ENCODE measurements at places on chromosomes 11 and 22. TPM values are rescaled to one million over a fixed set of nuclear protein-coding genes. Genes with fewer than 3 reads are reported as not detected.

DNA sequence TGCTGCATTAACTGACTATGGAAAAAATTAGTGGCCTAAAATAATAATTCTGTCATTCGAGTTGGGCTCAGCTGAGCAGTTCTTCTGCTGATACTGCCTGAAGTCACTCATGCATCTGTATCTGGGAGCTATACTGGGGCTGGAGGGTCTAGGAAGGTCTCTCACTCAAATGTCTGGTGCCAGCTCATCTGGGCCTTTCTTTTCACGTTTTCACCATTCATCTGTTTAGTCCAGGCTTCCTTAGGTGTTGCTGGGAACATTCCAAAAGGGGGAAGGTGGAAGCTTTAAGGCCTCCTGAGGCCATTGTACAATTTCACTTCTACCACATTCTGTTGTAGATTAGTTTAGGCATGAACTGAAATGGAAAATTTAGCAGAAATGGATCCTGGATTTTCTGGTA is 28.0 kb downstream of the YAP1 start:
- DNase-seq: no peak

DNA sequence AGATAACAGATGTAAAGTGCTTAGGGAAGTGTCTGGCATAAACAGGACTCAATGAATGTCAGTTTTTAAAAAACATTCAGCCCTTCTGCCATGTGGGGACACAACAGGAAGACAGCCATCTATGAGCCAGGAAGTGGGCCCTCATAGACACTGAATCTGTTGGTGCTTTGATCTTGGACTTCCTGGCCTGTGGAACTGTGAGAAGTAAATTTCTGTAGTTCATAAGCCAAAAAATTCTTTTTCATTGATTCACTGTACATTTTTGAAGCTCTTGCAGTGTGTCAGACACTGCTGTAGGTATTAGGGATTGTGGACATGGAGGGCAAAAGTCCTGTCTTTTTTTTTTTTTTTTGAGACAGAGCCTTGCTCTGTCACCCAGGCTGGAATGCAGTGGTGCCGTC is 188.6 kb downstream of the HIPK3 start:
- DNase-seq: no peak

GRCh38 chr22:22825213-22825593 is 62.4 kb upstream of the IGLL5 start:
- no peak for DNase-seq

Gene MYOD1
- not detected for total RNA-seq

DNA sequence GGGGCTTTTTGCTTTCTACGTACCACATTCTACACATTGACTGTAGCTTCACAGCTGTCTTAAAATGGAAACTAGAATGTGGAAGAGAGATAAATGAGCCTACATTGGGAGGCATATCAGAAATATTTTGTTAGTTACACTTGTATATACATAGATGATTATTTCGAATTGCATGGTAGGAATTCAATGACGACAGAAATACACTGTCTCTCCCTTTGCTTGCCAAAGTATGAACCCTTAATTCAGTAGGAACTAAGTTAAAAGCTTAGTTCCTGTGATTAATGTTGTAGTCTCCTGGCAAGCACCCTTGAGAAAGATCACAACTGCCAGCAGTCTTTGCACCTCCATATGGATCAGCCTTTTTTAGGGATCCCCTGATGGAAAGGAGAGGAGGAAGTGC is 10.1 kb downstream of the C11orf87 start:
- DNase-seq: no peak

Gene CARD18
- not detected for total RNA-seq

Gene TEX54
- not detected for total RNA-seq

- DNase-seq: no peak
Measured at GRCh38 chr11:17855531-17856290, 121.1 kb downstream of the KCNC1 start.

Gene GLYATL2
- total RNA-seq: not detected

Gene BRSK2
- 0.31 TPM for total RNA-seq

DNA sequence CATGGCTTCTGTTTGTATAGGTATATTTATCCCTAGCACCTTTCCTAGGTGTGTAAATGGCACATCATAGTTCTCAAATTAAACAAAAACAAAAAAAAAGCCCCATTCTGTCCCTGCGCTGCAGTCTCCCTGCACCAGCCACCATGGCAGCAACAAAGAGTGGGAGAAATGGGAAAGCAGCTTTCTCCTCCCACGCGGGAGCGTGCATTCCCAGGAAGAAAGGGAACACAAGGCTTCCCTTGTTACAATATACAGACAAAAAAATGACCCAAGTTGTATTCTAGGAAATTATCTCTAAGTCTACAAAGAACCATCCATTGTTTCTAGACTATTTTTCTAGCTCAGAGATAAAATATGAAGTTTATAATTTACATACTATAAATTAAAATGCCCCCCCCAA is 16.1 kb upstream of the TMPRSS5 start:
- DNase-seq: no peak

GRCh38 chr22:20305894-20306645 is 13.8 kb downstream of the DGCR6L start:
- DNase-seq: no peak

DNA sequence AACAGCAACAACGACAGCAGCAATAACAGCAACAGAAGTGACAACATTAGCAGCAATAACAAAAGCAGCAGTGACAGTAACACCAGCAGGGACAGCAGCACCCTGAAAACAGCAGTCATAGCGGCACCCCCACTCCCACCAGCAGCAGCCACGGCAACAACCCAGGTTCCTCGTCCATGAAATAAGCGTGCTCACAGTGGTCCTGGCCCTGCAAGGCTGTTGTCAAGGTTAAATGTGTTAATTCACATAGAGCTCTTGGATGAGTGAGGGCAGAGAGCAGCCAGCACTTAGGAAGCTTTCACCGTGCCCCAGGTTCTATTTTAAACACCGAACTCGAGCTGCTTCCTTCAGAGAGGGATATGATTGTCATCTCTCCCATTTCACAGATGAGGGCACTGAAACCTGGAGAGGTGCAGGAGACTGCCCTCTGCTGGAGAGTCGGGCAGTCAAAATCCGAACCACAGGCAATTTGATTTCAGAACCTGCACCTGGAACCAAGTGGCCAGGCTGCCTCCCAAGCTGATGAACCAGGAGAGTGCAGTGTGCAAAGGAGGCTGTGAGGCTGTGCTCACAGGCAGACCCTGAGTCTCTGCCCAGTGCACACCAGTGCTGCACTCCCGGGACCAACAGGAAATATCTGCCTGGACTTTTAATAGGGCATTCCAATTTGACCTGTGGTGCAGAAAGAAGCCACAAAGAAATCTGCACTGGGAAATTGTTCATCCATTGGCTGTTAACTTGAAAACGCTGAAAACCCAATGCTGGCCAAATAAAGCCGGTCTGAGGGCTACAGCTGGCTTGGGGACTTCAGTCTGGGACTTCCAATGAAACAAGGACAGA is 22.9 kb upstream of the FGF3 start:
- DNase-seq: peak; percentile 23

DNA sequence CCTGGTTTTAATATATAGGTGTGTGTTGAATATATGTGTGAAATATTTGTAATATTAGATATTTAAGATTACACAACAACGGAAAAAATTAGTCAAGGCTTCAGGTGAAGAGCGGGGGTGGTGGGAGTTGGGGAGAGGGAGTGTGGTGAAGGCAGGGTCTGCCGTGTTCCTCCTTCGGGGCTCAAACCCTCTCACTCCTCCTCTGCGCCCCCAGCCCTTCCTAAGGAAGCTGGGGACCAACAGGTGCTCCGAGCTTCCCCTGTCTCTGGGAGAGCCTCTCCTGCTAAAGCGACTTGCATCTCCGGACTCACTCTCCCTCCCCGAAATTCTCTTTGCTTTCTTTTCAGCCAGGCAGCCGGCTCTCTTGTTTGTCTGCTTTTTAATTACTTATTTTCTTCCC is 960 bp upstream of the CADM1 start:
- DNase-seq: no peak

DNA sequence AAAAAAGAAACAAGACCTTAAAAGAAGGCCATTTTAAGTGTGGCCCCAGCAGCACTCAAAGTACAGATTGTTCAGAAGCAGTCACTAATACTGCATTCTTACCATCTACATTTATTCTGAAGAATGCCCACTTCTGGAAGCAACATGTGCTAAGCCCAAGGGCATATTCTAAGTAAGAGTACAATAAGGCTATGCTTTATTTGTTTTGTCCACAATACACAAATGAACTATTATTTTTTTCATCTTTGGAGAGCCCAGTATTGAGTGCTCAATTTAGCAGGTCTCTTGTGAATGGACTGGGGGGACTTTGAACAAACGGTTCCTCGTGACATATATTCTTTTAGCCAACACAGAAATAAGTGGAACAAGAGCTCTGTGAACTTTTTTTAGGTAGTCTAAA is 191.4 kb upstream of the CHORDC1 start:
- no peak for DNase-seq

DNA sequence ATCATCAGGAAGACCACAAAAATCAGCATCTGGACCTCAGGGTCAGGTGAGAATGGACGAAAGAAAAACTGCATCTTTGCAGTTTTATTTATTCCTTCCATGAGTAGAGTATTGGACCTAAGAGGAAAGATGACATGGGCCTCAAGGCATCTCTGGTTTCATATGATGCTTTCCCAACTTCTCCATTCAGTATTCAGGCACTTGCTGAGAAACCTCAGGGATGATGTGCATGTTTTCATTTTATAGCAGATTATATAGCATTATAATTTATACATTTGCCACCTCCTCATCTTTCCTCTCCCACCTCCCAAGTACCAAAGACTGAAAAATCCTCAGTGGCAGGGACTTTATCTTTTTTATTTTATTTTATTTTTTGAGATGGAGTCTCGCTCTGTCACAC is at the start of gene OR10V1:
OR10V1 (minus strand) TSS at position 101 of the 400 bp plus-strand sequence; CDS start at position 101, 0 bp downstream.
- DNase-seq: no peak

- no peak for DNase-seq
Measured at GRCh38 chr22:40960145-40960544, 9.0 kb downstream of the RBX1 start.

Gene OR52E2
- total RNA-seq: not detected

- DNase-seq: no peak
Measured at GRCh38 chr11:104422324-104422944, 258.5 kb upstream of the PDGFD start.

DNA sequence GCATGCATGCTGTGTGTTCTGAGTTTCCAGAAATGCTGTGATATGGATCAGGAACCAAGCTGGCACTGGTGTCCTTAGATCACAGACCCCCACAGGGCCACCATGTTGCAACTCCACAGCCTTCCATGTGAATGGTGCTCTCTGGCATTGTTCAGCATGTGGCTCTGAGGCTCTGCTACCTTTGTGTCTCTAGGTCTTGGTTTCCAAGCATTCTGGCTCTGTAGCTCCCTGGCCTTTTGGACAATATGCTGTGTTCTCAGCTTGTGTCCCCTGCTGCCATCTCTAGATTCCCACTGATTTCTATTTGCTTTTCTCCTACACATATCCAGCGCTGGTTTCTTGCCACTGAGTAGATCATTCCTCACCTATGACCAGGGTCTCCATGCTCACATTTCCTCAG is 3.9 kb downstream of the SPTBN2 start:
- no peak for DNase-seq

Gene SLC15A3
- 6.3 TPM for total RNA-seq

Gene PRPF19
- total RNA-seq: 99.4 TPM

GRCh38 chr11:23010790-23011335 is 150.6 kb upstream of the CCDC179 start:
- no peak for DNase-seq

Gene HEPN1
- total RNA-seq: not detected

- no peak for DNase-seq
Measured at GRCh38 chr11:91691872-91692271, 532.7 kb upstream of the FAT3 start.

Gene SSH3
- total RNA-seq: 9.9 TPM

- no peak for DNase-seq
Measured at GRCh38 chr22:34950489-34950888, 115.5 kb upstream of the ISX start.

DNA sequence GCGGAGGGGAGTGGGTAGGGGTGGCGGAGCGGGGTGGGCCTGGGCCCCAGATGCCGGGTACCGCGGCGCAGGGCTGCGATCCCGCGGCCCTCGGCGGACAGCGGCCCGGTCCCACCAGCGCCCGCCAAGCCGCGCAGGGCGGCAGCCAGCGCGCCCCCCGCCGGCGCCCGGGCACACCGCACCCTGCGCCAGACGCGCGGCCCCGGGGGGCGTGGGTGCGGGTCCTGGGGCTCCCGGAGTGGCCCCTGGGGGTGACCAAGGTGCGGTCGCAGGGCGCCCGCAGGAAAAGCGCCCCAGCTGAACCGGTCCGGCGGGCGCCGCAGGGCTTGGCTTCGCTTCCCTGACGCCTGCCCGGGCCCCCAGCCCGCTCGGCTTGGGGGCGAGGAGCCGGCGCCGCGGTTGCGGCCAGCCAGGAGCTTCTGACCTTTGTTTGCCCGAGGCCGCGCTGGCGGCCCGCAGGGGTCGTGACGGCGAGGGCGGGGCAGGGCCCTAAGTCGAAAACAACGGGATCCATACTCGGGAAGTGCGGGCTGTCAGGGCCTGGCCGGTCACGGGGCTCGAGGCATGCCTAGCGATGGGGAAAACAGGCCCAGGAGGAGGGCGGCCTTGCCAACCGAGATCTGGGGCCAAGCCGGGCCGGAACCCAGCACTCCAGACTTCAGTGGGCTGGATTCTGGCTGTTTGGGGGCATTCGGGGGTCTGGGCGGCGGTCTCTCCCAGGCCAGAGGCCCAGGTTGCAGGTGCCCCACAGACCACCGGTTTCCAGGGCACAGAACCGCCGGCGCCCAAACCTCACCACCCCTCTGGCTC is 581 bp upstream of the AP5B1 start:
- DNase-seq: no peak

- DNase-seq: no peak
Measured at GRCh38 chr11:130573767-130574166, 125.3 kb downstream of the ADAMTS15 start.

DNA sequence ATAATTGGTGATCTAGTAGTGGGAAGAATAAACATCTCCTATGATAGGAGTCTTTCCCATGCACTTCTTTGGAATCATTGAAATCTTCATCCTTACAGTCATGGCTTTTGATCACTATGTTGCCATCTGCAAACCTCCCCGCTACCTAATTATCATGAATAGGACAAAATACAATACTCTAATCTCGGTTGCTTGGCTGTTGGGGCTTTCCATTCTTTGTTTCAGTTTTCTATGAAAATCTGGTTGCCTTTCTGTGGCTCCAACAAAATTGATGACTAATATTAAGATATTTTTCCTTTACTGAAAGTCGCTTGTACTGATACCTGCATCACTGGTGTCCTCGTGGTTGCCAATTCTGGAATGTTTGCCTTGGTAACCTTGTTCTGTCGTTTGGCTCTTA is 11.9 kb downstream of the OR4C6 start:
- no peak for DNase-seq

- DNase-seq: no peak
Measured at GRCh38 chr11:129612447-129612961, 203.1 kb upstream of the TMEM45B start.

DNA sequence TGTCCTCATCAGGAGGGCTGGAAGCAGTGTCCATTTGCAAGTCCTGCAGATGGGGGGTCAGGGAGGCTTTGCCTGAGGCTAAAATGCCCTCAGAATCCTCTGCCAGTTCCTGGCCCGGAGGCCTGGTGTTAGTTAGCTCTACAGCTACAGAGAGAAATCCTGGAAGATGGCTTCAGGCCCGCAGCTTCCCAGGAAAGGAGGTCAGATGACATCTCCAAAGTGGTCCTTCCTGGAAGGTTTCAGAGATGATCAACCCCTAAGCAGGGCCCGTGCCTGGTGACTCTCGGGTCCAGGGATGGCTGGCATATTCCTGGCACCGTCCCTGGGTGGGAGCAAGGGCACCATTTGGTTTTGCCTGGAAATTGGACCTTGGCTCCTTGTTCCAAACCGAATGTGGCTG is 959.1 kb downstream of the BRD1 start:
- DNase-seq: no peak
